ENCODE measurements at places on chromosomes 4 and X. TPM values are rescaled to one million over a fixed set of nuclear protein-coding genes. Genes with fewer than 3 reads are reported as not detected.

- no peaks in the 10 kb centered on the region for H3K4me1 ChIP-seq
- no peak overlapping the region for H3K27ac ChIP-seq
- no peak overlapping the region for H3K4me3 ChIP-seq
- no peaks in the 10 kb centered on the region for H3K36me3 ChIP-seq
- no peaks in the 10 kb centered on the region for H3K27me3 ChIP-seq
- DNase-seq = no peak
These were observed 185.3 kb upstream of the SPOCK3 start for GRCh38 chr4:167419468-167420140.

- H3K27me3 ChIP-seq = no peaks in the 10 kb centered on the region
- no peak overlapping the region for H3K4me3 ChIP-seq
- DNase-seq = no peak
- H3K4me1 ChIP-seq = no peaks in the 10 kb centered on the region
- H3K27ac ChIP-seq = no peak overlapping the region
- H3K36me3 ChIP-seq = no peaks in the 10 kb centered on the region
These were observed 8.3 kb downstream of the PRRG1 start for GRCh38 chrX:37357436-37357835.

GRCh38 chr4:101205916-101206315, 141.4 kb downstream of the PPP3CA start:
- H3K27ac ChIP-seq = no peak overlapping the region
- DNase-seq = peak; percentile 63
- H3K27me3 ChIP-seq = no peaks in the 10 kb centered on the region
- H3K36me3 ChIP-seq = no peaks in the 10 kb centered on the region

- no peak overlapping the region for H3K27ac ChIP-seq
These were observed 101.9 kb downstream of the RASL11B start for GRCh38 chr4:52964011-52964410.

DNA sequence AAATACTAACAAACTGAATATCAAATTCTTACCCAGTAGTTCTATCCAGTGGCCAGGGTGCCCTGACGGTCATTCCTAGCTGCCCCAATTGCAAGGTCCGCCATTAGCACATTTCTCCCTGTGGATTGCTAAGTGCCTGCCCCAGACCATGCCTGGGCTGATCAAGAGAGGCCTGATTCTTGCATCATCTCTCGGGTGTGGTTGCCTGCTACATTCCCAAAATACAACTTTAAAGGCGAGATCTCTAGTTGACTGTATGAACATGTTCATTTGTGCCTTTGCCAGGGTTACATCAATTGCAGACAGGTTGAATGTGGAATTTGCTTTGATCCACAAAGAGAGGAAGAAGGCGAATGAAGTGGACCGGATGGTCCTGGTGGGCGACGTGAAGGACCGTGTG, 28.0 kb downstream of the PRPS2 start:
- no peak overlapping the region for H3K27ac ChIP-seq
- no peaks in the 10 kb centered on the region for H3K27me3 ChIP-seq
- H3K36me3 ChIP-seq = peaks cover 6% of the 10 kb centered on the region
- no peaks in the 10 kb centered on the region for H3K4me1 ChIP-seq
- no peak for DNase-seq
- H3K4me3 ChIP-seq = no peak overlapping the region

- no peak for DNase-seq
- no peaks in the 10 kb centered on the region for H3K27me3 ChIP-seq
- H3K27ac ChIP-seq = no peak overlapping the region
- no peaks in the 10 kb centered on the region for H3K36me3 ChIP-seq
These were observed 11.2 kb upstream of the C1QTNF7 start for GRCh38 chr4:15416357-15417232.

- DNase-seq = no peak
- H3K4me1 ChIP-seq = peaks cover 4% of the 10 kb centered on the region
These were observed 58.5 kb upstream of the CLCN4 start for GRCh38 chrX:10098270-10098713.

DNA sequence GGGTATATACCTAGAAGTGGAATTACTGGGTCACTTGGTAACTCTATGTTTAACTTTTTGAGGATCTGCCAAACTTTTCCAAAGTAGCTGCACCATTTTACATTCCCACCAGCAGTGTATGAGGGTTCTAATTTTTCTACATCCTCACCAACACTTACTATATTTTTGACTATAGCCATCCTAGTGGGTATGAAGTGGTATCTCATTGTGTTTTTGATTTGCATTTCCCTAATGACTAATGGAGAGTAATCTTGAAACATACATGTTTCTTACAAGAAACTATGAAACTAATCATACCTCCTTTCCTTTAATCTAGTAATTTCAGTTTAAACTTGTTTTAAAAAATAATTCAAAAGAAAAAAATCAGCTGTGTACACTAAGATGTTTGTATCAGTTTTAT, 17.9 kb downstream of the BCLAF3 start:
- no peak overlapping the region for H3K27ac ChIP-seq
- no peaks in the 10 kb centered on the region for H3K4me1 ChIP-seq

DNA sequence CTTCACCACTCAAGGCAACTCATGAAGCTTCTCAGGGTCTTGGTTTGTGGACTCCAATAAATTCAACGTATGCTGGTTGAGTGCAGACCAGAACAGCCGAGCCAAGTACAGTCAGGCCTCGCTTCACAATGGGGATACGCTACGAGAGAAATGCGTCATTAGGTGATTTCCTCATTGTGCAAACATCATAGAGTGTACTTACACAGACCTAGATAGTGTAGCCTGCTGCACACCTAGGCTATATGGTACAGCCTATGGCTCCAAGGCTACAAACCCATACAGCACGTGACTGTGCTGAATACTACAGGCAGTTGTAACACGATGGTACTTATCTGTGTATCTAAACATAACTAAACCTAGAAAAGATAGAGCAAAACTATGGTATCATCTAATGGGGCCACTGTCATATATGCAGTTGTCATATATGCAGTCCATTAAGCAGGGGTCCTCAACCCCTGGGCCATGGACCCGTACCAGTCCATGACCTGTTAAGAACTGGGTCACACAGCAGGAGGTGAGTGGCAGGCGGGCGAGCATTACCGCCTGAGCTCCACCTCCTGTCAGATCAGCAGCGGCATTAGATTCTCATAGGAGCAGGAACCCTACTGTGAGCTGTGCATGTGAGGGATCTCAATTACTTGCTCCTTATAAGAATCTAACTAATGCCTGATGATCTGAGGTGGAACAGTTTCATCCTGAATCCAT, 31.5 kb downstream of the RTL5 start:
- no peak overlapping the region for H3K4me3 ChIP-seq
- DNase-seq = no peak
- H3K4me1 ChIP-seq = no peaks in the 10 kb centered on the region
- no peak overlapping the region for H3K27ac ChIP-seq
- no peaks in the 10 kb centered on the region for H3K36me3 ChIP-seq

GRCh38 chr4:61254406-61254805, 54.3 kb downstream of the ADGRL3 start:
- H3K4me3 ChIP-seq = no peak overlapping the region
- H3K4me1 ChIP-seq = no peaks in the 10 kb centered on the region
- H3K36me3 ChIP-seq = no peaks in the 10 kb centered on the region
- H3K27me3 ChIP-seq = no peaks in the 10 kb centered on the region
- DNase-seq = no peak

GRCh38 chrX:153766871-153767673, 3.0 kb downstream of the PLXNB3 start:
- no peaks in the 10 kb centered on the region for H3K27me3 ChIP-seq
- no peak for DNase-seq
- H3K4me3 ChIP-seq = no peak overlapping the region
- peak overlapping the region; percentile 94 for H3K27ac ChIP-seq

DNA sequence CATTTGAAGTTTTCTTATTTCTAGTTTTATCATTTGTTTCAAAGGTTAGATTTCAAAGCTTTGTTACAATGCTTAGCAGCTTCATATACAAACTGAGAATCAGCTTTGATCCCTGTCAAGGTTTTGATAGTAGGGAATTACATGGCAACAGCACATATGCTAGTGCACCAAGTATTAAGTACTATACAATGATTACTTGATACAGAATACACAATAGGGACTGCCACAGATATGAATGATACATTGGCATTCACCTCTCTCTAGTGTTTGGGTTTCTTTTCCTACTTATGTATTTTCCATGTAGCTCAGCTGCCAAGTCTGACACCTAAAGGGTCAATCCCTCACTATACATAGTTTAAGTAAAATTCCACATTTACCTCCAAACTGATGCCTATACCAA, 344.0 kb downstream of the FAT4 start:
- H3K4me1 ChIP-seq = no peaks in the 10 kb centered on the region
- no peaks in the 10 kb centered on the region for H3K36me3 ChIP-seq
- no peak overlapping the region for H3K4me3 ChIP-seq
- no peaks in the 10 kb centered on the region for H3K27me3 ChIP-seq
- no peak overlapping the region for H3K27ac ChIP-seq

GRCh38 chr4:122832732-122833131, 6.1 kb downstream of the FGF2 start:
- peak; percentile 29 for DNase-seq
- peaks cover 10% of the 10 kb centered on the region for H3K36me3 ChIP-seq
- H3K27ac ChIP-seq = no peak overlapping the region
- H3K4me1 ChIP-seq = peaks cover 16% of the 10 kb centered on the region
- H3K4me3 ChIP-seq = no peak overlapping the region
- H3K27me3 ChIP-seq = no peaks in the 10 kb centered on the region

DNA sequence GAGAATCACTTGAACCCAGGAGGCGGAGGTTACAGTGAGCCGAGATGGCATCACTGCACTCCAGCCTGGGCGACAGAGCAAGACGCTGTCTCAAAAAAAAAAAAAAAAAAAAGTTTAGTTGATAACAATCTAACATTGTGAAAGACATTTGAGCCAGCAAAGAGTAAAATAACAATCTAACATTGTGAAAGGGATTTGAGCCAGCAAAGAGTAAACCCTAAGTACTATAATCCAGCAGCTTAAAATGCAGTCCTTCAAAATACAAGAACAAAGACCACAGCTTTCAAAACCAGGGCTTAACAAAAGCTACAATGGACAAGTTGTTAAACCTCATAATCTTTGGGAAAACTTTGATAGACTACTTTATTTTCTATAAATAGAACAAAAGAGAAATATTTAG, 16.9 kb downstream of the MFAP3L start:
- DNase-seq = no peak
- H3K4me1 ChIP-seq = no peaks in the 10 kb centered on the region
- no peak overlapping the region for H3K4me3 ChIP-seq
- no peaks in the 10 kb centered on the region for H3K27me3 ChIP-seq

GRCh38 chrX:40104985-40105834, 7.5 kb upstream of the BCOR start:
- H3K4me3 ChIP-seq = peak overlapping the region; percentile 38
- no peak for DNase-seq
- no peaks in the 10 kb centered on the region for H3K36me3 ChIP-seq
- peaks cover 4% of the 10 kb centered on the region for H3K27me3 ChIP-seq
- H3K4me1 ChIP-seq = peaks cover 8% of the 10 kb centered on the region
- peak overlapping the region; percentile 57 for H3K27ac ChIP-seq

DNA sequence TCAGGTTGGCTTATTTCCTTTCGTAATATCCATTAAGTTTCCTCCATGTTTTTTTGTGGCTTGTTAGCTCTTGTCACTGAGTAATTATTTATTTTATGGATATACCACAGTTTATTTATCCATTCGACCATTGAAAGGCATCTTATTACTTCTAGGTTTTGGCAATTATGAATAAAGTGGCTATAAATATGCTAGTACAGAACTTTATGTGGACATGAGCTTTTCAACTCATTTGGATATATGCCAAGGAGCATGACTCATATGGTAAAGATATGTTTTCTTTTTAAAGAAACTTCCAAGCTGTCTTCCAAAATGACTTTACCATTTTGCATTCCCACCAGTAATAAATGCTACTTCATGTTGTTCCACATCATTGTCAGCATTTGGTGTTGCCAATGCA, 803.6 kb downstream of the GLUD2 start:
- H3K27me3 ChIP-seq = no peaks in the 10 kb centered on the region
- no peak overlapping the region for H3K4me3 ChIP-seq
- no peaks in the 10 kb centered on the region for H3K4me1 ChIP-seq
- H3K36me3 ChIP-seq = no peaks in the 10 kb centered on the region

GRCh38 chr4:2042204-2042946, 16.8 kb upstream of the NAT8L start:
- no peak for DNase-seq
- peaks cover 21% of the 10 kb centered on the region for H3K27me3 ChIP-seq
- peaks cover 2% of the 10 kb centered on the region for H3K36me3 ChIP-seq
- peak overlapping the region; percentile 74 for H3K4me3 ChIP-seq

- peaks cover 19% of the 10 kb centered on the region for H3K27me3 ChIP-seq
- peaks cover 4% of the 10 kb centered on the region for H3K4me1 ChIP-seq
- no peaks in the 10 kb centered on the region for H3K36me3 ChIP-seq
- peak; percentile 44 for DNase-seq
These were observed 7.8 kb upstream of the SH3TC1 start for GRCh38 chr4:8191136-8191747.

DNA sequence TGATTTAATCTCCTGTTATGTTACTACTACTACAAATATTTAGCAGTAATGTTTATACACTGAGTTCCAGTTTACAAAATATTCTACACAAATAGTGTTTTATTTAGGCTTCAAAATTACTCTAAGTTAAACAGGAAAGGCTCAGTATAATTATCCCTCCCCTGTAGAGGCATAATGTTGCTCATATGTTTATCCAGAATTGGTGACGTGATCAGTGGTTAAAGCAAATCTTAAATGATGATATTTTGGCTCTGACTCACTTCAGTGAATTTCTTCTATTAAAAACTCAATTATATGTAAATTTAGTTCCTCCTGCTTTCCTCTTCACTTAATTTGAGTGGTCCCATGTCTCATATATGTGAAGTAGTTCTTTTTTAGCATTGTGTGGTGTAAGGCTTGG, 438.5 kb downstream of the ADGRL3 start:
- H3K27ac ChIP-seq = peak overlapping the region; percentile 60
- no peaks in the 10 kb centered on the region for H3K27me3 ChIP-seq
- DNase-seq = peak; percentile 88
- no peaks in the 10 kb centered on the region for H3K36me3 ChIP-seq
- H3K4me1 ChIP-seq = peaks cover 4% of the 10 kb centered on the region

DNA sequence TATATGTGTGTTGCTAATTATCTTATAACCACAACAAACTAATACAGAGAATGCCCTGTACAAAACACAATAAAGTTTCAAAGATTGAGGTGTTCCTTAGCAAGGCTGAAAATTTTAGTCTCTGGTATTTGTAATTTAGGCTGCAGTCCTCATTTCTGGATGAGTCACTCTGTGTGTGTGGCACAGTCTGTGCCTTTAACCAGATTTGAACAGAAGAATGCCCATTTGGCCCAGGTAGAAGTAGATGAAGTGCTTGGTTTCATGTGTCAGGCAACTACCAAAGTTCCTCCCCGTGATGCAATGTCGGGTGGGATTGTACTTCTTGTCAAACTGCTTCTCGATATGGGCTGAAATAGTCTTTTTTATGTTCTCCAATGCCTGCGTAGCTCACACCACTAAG, 91.6 kb upstream of the H2AZ1 start:
- H3K4me1 ChIP-seq = peaks cover 5% of the 10 kb centered on the region
- peak; percentile 3 for DNase-seq
- H3K27me3 ChIP-seq = peaks cover 2% of the 10 kb centered on the region

GRCh38 chr4:173074501-173074946, 94.1 kb upstream of the GALNT7 start:
- peaks cover 2% of the 10 kb centered on the region for H3K4me1 ChIP-seq
- no peak overlapping the region for H3K27ac ChIP-seq
- no peaks in the 10 kb centered on the region for H3K36me3 ChIP-seq
- H3K4me3 ChIP-seq = no peak overlapping the region
- no peaks in the 10 kb centered on the region for H3K27me3 ChIP-seq

The BRS3 gene
- total RNA-seq = not detected

The NAA11 gene
- not detected for total RNA-seq

The CLIC2 gene
- total RNA-seq = under 0.01 TPM

The UGT2A1 gene
- not detected for total RNA-seq

The COL4A6 gene
- 0.28 TPM for total RNA-seq

The HPGDS gene
- not detected for total RNA-seq

The CYLC1 gene
- not detected for total RNA-seq

The GRIA2 gene
- not detected for total RNA-seq

The TMPRSS11D gene
- not detected for total RNA-seq
